ENCODE measurements at places on chromosomes 4 and X.
A peak's percentile ranks its signal among the peaks of the same experiment; 100 is the strongest.

GRCh38 chr4:187370918-187371317 lies 624.7 kb upstream of the ZFP42 start:
- DNase-seq: no peak

- DNase-seq: peak; percentile 69
These were observed 1.8 kb downstream of the SEPTIN6 start for GRCh38 chrX:119690921-119691716.

DNA sequence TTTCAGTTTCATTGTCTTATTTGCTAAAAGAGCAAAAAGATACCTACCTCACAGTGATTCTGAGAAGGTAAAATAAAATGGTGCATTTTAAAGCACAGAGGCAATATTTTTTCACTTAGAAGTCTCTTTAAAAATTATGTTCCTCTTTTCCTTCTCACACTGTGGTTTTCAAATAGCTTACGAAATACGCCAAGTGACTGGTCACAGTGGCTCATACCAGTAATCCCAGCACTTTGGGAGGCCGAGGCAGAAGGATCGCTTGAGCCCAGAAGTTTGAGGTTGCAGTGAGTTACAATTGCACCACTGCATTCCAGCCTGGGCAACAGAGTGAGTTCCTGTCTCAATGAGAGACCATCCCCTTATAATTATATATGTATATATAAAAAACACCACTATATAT lies 372.6 kb downstream of the FBXO8 start:
- DNase-seq: no peak

- DNase-seq: no peak
These were observed 1.1 kb downstream of the RNF212 start for GRCh38 chr4:1112174-1112820.

- peak; percentile 23 for DNase-seq
These were observed 252.3 kb upstream of the RASGEF1B start for GRCh38 chr4:81723927-81724587.

DNA sequence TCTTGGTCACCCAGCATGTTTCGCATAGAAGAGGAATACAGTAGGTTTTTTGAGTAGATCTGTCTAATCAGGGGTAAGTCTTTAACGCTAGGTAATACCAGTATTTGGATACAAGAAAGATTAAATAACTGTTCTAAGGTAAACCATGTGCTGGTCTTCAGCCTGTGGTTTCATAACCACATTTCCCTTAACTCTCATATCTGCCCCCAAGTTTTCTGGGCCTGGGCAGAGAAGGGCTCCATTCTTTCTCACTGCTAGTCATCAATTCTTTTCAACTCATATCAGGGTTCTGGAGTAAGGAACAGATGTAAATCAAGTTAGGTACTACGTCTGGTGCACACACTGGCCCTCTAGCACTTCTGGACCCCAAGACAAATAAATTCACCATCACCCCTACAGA lies 49.0 kb downstream of the DHX15 start:
- DNase-seq: no peak

- DNase-seq: no peak
These were observed 125.8 kb upstream of the SLC7A11 start for GRCh38 chr4:138367942-138368341.

- DNase-seq: no peak
These were observed 339.2 kb upstream of the AADAT start for GRCh38 chr4:170428929-170429328.

DNA sequence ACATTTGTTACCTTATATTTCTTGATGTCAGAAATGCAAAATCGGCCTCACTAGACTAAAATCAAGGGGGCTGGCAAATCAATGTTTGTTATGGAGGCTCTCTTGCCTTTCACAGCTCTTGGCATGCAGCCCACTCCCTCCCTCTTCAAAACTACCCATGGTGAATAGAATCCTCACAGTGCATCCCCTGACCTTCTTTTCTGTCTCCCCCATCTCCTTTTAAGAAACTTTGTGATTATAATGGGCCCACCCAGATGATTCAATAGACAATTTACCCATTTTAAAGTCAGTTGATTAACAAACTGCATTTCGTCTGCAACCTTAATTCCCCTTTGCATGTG lies 184.0 kb downstream of the PCDH7 start:
- no peak for DNase-seq

GRCh38 chr4:68249434-68249833 lies 3.9 kb upstream of the TMPRSS11B start:
- DNase-seq: no peak

DNA sequence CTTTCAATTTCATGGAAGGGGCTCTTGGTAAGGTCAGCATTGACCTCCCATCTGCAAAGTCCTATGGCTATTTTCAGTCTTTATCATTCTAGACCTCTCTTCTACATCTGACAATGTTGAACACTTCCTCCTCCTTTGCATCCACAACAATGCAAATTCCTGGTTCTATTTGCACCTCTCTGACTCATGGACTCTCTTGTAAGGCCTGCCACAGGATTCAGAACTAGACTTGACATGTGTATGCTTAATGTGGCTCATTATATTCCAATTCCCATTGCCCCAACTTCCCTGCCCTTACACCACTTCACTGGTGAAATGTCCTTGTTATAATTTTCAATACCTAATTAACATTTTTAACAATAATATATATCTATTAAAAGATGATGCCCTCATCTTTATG lies 314.3 kb upstream of the FGF13 start:
- DNase-seq: no peak

DNA sequence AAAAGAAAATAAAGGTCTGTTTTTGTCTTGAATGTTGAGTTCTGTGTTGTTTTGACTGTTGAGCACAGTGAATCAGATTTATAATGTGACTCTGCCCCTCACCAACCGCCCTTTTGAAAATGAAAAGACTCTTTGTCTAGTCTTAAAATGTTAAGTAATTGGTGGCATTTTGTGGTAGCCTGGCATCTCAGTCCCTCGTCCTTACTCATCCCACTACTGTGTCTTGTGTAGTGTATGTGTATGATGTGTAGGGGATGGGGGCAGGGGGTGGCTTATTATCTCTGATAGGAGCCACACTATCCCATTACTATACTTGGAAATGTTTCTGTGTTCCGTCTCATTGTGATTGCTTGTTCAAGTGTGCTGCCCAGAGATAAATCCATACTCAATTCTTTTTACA lies 12.2 kb downstream of the KLHL34 start:
- DNase-seq: no peak

DNA sequence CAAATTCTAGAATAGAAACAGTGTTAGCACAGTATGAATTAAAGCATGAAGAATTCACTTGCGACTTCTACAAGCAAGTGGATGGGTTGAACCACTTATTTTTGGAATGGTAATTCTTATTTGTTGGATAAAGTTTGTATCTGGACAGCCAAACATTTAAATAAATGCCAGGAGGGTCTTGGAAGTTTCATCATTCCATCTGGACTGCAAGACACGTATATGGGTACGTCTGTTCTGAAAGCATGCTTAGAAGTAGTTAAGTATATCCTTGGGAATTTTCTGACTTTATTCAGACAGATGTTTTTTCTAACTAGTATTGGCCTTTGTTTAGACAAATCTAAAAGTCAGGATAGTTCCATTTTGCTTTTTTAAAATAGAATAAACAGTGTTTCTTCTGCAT lies 77.5 kb upstream of the CASK start:
- DNase-seq: no peak

DNA sequence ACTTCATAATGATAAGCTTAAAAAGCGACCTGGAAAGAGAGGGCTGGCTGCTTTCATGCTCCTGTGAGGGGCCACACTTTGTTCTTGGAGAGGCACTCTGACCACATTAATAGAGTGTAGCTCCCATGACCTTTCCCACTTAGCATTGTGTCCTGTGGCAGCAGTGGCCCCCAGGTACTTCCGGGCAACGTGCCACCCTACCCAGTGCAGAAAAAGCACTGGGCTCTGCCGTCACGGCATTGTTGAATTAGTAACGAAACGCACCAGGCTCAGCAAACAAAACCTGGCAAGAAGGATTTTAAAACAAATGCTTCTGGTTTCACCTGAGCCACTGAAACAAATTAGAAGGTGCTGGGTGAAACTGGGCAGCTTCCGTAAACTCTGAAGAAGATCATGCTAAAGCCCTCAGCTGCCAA lies 5.4 kb upstream of the SORBS2 start:
- DNase-seq: no peak

DNA sequence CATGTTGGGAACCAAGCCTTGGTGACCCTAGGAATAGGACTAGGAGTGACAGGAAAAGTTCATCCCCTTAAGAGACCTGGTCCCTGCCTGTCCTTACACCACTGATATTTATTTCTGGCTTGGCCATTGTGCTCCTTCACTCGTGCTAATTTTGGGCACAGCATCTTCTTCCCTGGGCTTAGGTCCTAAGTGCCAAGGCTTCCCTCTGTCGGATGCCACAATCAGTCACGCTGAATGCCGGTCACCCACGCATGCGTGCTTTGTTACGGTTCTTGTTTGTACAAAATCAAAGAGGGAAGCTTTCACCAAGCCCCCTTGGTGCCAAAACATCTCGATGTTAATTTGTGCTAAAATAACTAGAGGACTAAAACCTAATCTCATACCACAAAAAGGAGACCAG lies 17.4 kb upstream of the MAP3K15 start:
- no peak for DNase-seq

DNA sequence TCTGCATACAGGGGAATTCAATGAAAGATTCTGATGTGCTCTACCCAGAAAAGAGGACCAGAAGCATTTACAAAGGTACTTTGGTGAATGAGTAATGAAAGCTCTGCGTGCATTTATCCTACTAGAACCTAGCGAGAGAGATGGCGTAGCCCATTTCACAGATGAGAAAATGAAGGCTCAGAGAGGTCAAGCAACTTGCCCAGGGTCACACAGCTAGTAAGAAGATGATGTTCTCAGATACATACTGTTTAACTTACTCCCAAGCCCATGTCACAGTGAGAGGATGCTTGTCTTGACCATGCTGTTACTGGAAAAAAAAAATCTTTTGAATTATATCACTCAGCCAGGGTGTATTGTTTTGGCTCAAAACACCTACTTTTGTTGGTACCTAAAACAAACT lies 317.3 kb downstream of the LDB2 start:
- DNase-seq: no peak

GRCh38 chr4:88928852-88929251 lies 128.1 kb downstream of the FAM13A start:
- DNase-seq: no peak

- DNase-seq: no peak
These were observed 35.1 kb downstream of the INPP4B start for GRCh38 chr4:142811034-142811433.

DNA sequence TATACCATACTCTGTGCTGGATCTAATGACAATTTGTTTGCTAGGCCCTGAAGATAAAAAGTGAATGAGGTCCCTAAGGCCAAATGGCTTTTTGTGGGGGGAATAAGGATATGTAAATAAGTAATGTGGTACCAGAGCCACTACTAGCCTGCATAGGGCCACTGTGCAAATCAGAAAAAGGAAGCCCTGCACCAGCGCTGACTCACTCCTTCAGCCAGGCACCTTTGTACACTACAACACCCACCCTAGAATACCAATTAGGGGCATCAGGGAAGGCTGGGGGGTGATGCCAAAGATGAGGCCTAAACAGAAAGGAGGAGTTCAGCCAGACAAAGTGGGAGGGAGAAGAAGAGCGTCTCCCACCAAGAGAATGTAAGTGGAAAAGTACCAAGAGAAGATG lies 122.2 kb downstream of the CAMK2D start:
- no peak for DNase-seq

DNA sequence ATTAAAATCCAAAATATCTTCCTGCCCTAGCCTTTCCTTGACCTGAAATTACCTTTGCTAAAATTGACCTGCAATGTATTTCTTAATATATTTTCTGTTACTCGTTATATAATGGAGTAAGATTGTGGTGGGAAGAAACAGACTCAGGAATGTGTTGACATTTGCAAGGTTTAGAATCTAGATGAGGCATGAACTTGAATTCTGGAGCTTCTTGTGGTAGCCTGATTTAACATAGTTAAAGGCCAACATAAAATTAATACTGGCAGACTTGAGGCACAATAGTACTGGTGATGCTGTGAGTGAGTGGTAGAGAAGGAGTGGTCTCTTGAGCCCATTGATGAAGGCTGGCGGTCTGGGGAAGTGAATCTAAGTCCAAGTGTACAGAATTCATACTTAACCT lies 197.9 kb upstream of the SPRY1 start:
- no peak for DNase-seq

DNA sequence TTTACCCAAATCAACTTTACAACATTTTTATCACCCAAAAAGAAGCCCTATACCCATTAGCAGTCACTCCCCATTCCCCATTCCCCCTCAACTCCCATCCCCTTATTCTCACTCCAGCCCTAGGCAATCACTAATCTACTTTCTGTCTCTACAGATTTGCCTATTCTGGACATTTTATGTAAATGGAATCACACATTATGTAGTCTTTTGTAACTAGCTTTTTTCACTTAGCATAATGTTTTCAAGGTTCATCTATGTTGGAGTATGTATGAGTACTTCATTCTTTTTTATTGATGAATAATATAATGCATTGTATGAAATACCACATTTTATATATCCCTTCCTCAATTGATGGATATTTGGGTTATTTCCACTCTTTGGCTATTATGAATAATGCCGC lies 36.1 kb upstream of the HERC5 start:
- DNase-seq: no peak

DNA sequence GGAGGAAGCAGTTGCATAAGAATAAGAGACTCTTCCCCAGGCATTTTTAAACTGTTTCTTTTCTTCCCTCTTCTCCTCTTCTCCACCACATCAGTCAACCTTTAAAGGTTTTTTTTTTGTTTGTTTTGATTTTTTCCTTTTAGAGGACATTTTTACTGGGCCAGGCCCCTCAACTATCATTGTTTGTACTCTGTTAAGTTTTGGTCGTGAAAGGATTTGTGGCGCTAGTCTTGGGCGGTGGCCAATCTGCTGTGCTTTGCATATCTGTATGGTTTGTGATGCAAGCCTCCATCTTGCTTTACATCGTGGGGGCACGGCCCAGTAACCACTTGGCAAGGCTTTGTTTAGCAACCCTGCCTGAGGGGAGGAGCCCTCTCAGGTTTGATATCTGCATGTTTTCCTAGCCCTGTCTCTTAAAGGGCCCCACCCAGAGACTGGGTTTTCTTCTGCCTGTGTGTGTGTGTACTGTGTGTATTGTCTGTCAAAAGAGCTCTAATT lies 101.9 kb upstream of the SLITRK2 start:
- DNase-seq: no peak

GRCh38 chr4:168304744-168305459 lies 13.7 kb downstream of the DDX60 start:
- DNase-seq: no peak

DNA sequence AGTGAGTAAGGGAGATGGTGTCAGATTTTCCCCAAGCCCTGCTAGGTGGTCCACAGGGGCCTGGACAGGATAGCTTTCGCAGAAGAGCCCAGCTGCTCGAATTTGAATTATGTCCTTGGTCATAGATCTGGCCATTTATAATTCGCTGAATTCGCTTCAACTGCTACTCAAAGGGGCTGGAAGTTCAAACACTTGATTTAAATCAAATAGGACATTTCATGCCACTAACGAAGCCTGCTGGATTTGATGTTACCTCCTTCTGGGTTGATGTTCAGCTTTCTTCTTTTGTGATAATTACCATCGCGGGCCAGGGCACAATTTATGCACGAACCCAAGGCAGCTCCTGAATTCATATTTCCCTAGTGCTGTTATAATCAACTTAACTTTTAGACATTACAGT lies 67.0 kb downstream of the CLCN4 start:
- DNase-seq: no peak

- no peak for DNase-seq
These were observed 32.4 kb downstream of the IGFBP7 start for GRCh38 chr4:57077550-57078343.

Measured in CD4-positive, alpha-beta T cell treated with Interleukin-21 for 1 hour (primary cell).